Vagina (tissue), 2 donors: ENCODE measurements at places on chromosomes 7 and 10.
A peak's percentile ranks its signal among the peaks of the same experiment; 100 is the strongest.

DNA sequence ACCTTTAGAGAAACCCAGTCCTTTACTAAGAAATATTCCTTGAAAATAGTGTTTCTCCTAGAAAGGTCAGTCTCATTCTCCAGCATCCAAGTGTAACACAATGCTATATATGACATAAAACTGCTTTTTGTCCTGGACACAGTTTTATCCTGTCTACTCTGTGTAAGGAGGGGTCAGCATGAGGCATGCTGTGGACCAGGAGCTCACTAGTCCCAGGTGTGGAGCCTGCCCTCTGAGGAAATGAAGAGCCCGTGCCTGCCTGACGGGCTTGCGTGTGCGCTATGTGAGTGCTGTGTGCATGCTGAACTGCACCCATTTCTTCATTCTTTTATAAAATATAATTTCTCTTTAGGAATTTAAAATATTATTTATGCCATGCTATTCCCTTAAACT lies 182.8 kb upstream of the CDCA7L start:
- no peaks in the 10 kb centered on the region for H3K27me3 ChIP-seq
- H3K4me3 ChIP-seq, result no peak overlapping the region
- H3K4me1 ChIP-seq, result no peaks in the 10 kb centered on the region
- H3K36me3 ChIP-seq, result no peaks in the 10 kb centered on the region
- H3K27ac ChIP-seq, result no peak overlapping the region
- DNase-seq, result no peak

GRCh38 chr7:74084722-74085578 lies 1.3 kb downstream of the LIMK1 start:
- peak overlapping the region; percentile 99 for H3K4me3 ChIP-seq
- no peak for DNase-seq
- H3K27me3 ChIP-seq, result no peaks in the 10 kb centered on the region
- H3K4me1 ChIP-seq, result peaks cover 23% of the 10 kb centered on the region
- peaks cover 9% of the 10 kb centered on the region for H3K36me3 ChIP-seq
- peak overlapping the region; percentile 86 for H3K27ac ChIP-seq

DNA sequence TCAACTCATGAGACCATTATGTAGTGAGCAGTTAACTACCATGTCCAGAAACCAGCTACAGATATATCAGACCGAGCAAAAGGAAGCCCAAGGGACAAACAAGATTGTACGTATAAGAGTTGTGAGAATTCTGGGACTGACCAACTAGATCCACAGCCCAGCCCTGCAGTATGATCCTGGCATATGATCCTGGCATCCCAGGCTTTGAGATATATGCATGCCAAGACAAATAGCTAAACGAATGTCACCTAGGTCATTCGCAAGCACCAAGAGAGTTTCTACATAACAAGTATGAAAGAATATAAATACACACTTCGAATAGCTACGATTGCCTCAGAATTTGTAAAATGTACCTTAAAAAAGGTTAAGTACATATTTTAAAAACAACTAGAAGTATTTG lies 56.4 kb upstream of the PMPCB start:
- no peaks in the 10 kb centered on the region for H3K4me1 ChIP-seq
- H3K36me3 ChIP-seq, result no peaks in the 10 kb centered on the region
- no peak for DNase-seq
- no peaks in the 10 kb centered on the region for H3K27me3 ChIP-seq
- H3K4me3 ChIP-seq, result no peak overlapping the region
- no peak overlapping the region for H3K27ac ChIP-seq

DNA sequence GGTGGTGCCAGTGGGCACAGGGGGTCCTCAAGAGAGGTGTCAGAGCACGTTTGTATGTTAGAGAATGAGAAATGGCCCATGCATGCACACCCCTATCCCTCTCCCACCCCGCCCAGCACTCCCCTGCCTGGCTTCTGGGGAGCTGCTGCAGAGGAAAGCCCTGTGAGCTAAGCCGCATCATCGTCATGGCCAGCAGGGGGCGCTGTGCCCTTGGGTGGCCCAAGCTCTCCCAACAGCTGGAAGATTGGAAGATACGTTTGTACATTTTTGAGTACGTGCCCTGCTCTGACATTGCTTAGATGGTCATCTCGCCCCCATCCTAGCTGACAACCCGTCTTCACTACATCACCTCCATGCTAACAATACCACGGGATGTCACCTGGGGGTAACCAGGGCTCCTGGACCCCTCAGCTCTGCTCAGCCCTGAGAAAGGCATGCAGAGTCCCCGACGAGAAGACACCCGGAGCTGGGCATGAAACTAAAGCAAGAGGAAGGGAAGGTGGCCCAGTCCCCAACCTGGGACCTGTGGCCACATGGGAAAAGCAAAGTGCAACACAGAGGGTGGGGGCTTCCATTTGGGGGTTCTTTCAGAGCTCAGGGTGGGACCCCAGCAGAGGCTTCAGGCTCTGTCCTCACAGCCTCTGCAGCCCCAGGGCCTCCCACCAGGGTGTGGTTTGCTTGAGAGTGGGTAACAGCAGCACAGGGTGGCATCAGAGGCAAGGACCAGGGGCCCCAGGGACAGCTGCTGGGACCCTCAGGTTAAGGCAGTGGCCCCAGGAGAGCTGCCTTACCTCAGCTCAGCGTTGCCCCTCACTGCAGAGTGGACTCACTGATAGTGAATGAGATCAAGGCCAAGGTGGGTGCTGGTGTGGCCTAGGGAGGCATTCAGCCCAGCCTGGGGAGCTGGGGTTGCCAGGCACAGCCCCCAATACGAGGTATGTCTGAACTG lies 136.6 kb downstream of the PTPN20 start:
- no peak for DNase-seq
- no peaks in the 10 kb centered on the region for H3K27me3 ChIP-seq
- H3K36me3 ChIP-seq, result no peaks in the 10 kb centered on the region
- no peak overlapping the region for H3K4me3 ChIP-seq
- H3K27ac ChIP-seq, result no peak overlapping the region

GRCh38 chr10:117627561-117627960 lies 85.0 kb downstream of the EMX2 start:
- no peaks in the 10 kb centered on the region for H3K4me1 ChIP-seq
- no peaks in the 10 kb centered on the region for H3K36me3 ChIP-seq
